ENCODE measurements at places on chromosomes 2 and 18.

GRCh38 chr2:211724933-211725332, 813.7 kb downstream of the ERBB4 start:
- DNase-seq, result no peak

DNA sequence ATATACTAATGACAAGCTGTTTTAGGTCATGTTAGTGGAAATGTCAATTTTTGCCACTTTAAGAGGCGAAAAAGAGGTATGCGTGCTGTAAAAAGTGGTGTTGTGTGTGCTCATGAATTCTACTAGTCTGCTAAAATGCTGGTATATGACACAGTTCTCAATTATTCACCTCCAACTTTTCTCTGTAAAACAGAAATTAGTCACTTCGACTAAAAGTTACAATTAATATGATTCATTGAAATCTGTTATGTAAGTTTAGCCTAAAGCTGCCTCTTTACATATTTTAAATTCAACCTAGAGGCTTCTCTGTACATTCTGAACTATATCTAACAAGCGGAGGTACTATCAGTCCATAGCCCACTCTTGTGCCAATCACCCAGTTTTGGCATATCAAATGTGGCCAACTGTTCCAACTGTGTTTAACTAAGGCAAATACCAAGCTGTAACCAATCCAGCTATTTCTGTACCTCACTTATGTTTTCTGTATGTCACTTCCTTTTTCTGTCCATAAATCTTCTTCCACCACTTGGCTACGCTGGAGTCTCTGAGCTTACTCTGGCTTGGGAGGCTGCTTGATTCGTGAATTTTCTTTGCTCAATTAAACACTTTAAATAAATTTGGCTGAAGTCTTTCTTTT, 20.8 kb downstream of the BAZ2B start:
- DNase-seq, result no peak

- DNase-seq, result no peak
Observed at GRCh38 chr2:676647-677055, 555 bp downstream of the TMEM18 start.

DNA sequence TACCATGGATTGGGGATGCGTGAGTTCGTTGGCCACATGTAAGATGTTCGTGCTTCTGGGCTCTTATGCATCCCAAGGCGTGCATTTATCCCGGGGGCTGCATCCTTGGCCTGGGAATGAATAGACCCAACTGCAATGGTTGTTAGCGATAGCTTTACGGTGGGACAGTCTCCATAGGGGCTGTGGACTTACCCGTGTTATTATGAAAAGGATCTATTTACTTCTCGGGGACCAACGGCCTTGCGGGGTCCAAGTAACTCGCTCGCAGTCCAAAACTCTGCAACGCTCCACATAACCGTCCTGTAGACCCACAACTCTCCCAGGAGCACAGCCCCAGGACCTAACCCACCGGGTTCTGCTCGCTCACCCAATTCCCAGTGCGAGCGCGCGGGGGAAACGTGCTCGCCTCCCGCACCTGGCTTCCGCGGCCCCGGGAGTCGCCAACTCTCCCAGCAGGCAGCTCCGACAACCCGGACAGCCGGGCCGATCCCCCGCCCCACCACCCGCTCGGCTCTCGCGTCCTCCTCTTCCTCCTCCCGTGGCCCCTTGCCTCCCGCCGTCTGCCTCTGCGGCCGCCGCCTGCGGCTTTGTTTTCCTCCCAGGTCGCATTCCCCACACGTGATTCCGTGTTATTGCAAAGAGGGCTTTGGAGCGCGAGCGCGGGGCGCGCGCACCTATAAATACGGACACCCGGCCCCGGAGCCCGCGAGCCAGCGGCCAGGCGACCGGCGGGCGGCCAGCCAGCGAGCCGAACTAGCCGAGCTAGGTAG, at the start of gene CABLES1:
Gene CABLES1 (plus strand): TSS at position 706 of the 770 bp plus-strand sequence. CDS start 278 bp downstream, outside the sequence.
- peak; percentile 13 for DNase-seq

GRCh38 chr2:186593523-186593922, 3.7 kb downstream of the ITGAV start:
- no peak for DNase-seq

- DNase-seq, result no peak
Observed at GRCh38 chr2:137764646-137765045, 199.6 kb upstream of the HNMT start.

GRCh38 chr2:156327835-156328695, 4.5 kb downstream of the NR4A2 start:
- no peak for DNase-seq

GRCh38 chr2:112791019-112791418, 6.7 kb upstream of the IL1A start:
- DNase-seq, result no peak

DNA sequence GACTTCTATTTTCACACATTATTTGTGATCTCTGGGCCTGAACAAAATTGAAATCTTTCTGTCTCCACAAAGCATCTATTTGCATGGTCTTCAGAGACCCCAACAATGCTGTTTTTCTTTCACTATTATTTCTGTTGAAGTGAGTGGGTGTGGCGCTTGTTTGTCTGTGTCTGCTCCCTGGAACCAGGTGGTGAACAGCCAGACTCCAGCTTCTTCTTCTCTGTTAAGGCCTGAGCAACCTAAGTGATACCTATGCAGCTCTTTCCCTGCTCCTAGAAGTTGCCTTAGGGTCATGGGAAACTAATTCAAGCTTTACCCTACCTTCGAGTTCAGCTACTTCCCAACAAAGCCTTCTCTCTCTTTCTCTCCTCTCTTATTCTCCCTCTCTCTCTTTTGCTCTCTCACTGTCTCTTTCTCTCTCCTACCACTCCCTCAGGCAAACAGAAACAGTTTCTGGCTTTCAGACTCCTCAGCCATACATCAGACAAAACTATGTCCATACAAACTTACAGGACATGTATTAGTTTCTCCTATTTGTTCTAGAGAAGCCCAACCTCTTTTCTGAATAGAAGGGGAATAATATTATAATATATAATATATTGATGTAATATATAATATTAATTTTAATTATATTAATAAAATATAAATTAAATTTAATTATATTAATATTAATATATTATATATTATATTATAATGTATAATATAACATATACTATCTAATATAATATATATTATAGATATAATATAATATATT, 552.5 kb downstream of the DSC3 start:
- no peak for DNase-seq

DNA sequence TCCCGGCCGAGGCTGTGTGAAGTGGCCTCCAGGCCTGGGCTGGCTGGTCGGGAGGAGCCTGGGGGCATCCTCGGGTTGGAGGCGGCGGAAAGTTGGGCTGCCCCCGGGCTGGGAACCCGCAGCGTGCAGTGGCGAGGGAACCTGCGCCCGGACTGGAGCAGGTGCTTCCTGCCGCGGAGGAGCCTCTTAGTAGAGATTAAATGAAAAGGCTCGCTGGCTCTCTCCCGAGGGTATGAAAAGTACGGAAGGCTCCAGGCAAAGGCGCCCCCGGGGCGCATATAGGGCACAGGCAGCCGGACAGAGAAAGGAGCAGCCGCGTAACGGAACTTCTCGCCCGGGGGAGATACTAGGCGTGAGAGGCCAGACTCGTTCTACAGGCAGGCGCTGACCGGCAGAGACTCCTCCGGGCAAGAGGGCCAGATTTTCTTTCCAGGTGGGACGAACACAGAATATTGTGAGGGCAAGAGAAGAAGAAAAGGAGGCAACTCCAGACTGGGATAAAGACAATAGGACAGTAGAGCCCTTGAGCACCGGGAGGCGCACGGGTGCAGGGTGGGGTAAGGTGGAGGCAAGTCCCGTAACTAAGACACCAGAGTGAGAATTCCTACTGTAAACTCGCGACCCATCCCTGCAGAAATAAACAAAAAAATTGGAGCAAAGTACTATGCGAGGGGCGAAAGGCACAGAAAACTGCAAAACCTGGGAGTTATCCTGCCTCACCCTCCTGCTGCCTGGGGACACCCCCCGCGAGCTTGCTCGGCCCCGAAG, 816 bp downstream of the CDH2 start:
- DNase-seq, result no peak

DNA sequence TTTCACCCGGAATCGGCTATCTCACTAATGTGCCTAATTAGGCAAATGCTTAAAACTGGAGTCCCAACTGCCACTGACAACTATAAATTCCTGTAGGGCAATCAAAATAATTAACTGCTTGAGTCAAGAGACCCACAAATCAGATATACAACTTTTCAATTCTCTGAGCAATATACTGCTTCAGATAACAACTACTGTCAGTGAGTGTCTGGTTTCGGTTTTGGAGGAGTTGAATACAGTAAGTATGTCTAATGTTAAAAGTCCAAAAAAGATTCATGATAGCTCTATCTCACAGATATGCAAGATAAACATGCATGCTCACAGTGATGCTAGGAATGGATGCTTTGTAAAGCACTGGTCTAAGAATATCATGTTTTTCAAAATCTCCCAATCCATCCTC, 283.3 kb downstream of the NRXN1 start:
- no peak for DNase-seq

DNA sequence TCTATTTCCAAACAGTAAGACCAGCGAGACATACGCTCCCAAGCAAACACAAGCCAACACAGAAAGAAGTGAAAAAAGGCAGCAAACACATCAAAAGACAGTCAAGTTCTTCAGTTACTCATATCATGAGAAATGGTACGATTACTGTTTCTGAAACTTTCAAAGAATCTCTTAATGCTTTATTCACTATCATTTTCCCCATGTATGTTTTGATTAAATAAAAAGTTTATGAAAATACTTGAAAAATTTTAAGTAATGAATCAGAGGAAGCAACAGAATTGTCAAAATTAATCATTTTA, 114.9 kb downstream of the HDAC4 start:
- no peak for DNase-seq

- no peak for DNase-seq
Observed at GRCh38 chr2:223501641-223502040, 100.5 kb downstream of the SCG2 start.

- no peak for DNase-seq
Observed at GRCh38 chr18:59096098-59096789, 43.4 kb upstream of the SEC11C start.

DNA sequence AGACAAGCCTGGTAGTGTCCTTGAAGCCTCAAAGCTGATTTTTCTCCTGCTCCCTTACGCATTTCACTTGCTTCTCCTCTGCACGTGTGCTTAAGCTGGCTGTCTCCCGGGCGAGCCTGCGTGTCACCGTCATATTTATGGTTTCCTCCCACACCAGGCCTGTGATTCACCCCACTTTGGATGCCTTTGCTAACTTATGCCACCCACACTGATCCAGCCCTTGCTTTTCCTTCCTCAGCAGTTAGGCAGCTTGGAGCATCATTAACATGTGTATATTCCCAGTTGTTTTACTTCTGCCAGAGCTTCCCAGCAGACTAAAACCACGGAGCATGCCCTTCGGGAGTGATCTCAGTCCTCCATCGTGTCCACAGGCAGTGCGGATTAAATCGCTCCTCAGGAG, 2.2 kb downstream of the ST3GAL5 start:
- peak; percentile 53 for DNase-seq

- no peak for DNase-seq
Observed at GRCh38 chr2:23609254-23609653, 224.3 kb downstream of the KLHL29 start.

- no peak for DNase-seq
Observed at GRCh38 chr2:116211719-116212118, 1602.8 kb upstream of the DDX18 start.

All from stimulated activated CD4-positive, alpha-beta T cell treated with anti-CD3 and anti-CD28 coated beads, Interleukin-1b, Interleukin-23, amount 100 ng/mL, for 4 hours (primary cell).